Muscle of leg (tissue), 16 donors: ENCODE measurements at places on chromosomes 4 and X. TPM values are rescaled to one million over a fixed set of nuclear protein-coding genes. Genes with fewer than 3 reads are reported as not detected.

GRCh38 chr4:94451051-94451694 is 569 bp upstream of the PDLIM5 start:
- DNase-seq = no peak

- no peak for DNase-seq
These were observed 144.7 kb downstream of the QDPR start for GRCh38 chr4:17367201-17367600.

- no peak for DNase-seq
These were observed 64.1 kb downstream of the TMA16 start for GRCh38 chr4:163558539-163559044.

- DNase-seq = no peak
These were observed 25.7 kb downstream of the SGMS2 start for GRCh38 chr4:107850438-107850837.

CDKL2 gene
- 0.22 TPM for total RNA-seq
